Stimulated activated CD4-positive, alpha-beta T cell treated with anti-CD3 and anti-CD28 coated beads, Interleukin-15, amount 100 ng/mL, for 1 hour (primary cell): ENCODE measurements at places on chromosomes 7 and 10.

- DNase-seq = no peak
These were observed 22.7 kb upstream of the AGFG2 start for GRCh38 chr7:100516135-100516812.

GRCh38 chr7:47709451-47709850 lies 127.5 kb upstream of the TNS3 start:
- DNase-seq = no peak

DNA sequence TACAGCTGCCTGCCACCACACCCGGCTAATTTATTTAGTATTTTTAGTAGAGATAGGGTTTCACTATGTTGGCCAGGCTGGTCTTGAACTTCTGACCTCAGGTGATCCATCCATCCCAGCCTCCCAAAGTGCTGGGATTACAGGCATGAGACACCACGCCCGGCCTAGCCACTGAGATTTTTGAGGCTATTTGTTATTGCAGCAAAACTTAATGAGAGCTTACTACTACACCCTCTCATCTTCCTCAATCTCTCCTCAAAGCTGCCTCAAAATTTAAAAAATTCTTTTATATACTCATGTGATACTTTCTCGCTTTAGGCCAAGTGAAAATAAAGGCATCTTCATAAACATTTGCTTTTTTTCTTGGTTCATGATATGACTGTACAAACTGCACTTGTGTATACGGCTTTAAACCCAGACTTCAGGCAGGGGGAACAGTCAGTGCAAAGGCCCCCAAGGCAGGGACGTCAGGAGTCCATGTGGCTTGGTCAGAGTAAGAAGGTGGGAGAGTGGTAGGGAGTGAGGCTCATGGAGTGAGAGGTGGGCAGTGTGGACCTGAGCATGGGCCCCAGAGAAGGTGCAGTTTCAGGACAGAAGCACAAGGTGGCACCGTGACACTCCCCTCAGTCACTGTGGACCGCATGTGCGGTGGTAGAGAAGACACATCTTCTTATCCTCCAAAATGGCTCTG lies 55.5 kb downstream of the SYPL1 start:
- DNase-seq = peak; percentile 46

DNA sequence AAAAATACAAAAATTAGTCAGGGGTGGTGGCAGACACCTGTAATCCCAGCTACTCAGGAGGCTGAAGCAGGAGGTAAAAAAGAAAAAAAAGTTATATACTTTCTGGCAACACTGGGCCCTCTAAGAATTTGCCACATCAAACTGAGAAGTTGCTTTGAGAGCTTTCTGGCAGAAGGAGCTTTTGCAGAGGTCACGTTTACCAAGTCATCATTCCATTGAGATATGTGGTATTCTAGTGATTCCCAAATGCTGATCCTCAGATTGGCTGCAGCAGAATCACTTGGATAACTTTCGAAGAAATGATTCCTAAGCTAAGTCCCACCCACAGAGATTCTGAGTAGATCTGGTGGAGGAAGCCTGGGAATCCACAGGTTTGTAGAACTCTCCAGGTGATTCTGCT lies 80.5 kb downstream of the ADAM22 start:
- DNase-seq = no peak

- DNase-seq = no peak
These were observed 145.7 kb downstream of the RNLS start for GRCh38 chr10:88437411-88437810.

DNA sequence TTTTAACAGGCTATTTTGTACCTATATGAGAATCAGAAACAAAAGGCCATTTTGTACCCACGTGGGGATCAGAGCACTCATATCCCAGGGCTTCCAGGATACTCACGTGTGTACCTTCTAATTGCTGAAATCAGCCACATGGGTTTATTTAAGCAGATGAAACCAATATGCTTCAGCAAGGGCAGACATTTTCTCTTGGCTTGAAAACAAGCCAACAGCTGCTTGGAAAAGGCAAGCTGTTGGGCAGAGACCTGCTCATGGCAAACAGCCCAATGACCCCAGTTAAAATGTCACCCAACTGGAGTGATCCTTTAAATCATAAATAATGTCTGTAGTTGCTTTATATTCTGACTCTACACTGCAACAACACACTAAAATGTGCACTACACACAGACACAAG lies 26.5 kb upstream of the TOMM7 start:
- no peak for DNase-seq

DNA sequence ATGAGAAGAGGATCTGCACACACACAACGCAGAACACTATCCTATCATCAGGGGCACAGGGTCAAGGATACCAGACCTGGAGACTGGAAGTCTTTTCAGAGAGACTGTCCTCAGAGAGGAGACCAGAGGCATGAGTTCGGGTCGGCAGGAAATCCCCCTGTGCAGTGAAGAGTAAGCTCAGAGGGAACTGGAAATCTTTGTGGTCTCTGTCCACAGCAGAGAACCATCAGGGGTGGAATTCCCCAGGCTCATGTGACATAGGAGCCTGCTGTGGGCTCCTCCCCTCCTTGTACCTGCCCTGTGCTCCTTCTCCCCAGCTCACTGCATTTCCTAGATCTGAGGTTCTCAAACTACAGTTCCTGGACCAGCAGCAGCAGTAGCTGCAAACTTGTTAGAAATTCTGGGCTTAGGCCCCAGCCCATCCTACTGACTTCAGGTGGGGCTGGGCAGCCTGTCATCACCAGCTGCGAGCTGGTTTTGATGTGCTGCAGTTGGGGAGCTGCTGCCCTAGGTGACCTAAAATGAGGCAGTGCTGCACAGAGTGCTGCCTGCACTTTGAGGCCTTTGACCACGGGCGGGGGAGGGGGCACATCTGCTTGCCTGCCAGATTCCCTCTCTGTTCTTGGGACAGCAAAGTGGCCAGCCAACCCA lies 2.4 kb downstream of the ZMIZ2 start:
- peak; percentile 20 for DNase-seq

DNA sequence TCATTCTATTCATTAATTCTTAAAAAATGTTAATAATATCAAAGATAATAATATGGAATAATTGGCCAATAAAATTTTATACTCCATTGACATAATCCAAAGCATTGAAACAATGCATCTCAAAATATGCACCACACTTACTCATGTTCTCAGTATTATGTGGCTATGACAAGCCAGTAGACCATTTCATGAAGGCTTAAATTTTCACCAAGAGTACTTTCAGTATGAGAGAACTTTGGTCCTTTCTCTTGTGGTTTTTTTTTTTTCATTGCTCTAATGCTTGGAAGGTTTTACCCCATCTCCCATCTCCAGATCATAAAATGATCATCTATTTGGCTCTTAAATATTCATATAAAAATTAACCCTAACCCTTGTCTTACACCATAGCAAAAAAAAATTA lies 45.5 kb upstream of the TMEM140 start:
- DNase-seq = no peak

- no peak for DNase-seq
These were observed 443 bp downstream of the RNF32 start for GRCh38 chr7:156640949-156641485.

- no peak for DNase-seq
These were observed 1469.5 kb upstream of the CELF2 start for GRCh38 chr10:9547936-9548904.

GRCh38 chr7:106243893-106244292 lies 40.9 kb downstream of the NAMPT start:
- DNase-seq = no peak

- DNase-seq = no peak
These were observed 54.1 kb upstream of the NXPH1 start for GRCh38 chr7:8379264-8379663.

DNA sequence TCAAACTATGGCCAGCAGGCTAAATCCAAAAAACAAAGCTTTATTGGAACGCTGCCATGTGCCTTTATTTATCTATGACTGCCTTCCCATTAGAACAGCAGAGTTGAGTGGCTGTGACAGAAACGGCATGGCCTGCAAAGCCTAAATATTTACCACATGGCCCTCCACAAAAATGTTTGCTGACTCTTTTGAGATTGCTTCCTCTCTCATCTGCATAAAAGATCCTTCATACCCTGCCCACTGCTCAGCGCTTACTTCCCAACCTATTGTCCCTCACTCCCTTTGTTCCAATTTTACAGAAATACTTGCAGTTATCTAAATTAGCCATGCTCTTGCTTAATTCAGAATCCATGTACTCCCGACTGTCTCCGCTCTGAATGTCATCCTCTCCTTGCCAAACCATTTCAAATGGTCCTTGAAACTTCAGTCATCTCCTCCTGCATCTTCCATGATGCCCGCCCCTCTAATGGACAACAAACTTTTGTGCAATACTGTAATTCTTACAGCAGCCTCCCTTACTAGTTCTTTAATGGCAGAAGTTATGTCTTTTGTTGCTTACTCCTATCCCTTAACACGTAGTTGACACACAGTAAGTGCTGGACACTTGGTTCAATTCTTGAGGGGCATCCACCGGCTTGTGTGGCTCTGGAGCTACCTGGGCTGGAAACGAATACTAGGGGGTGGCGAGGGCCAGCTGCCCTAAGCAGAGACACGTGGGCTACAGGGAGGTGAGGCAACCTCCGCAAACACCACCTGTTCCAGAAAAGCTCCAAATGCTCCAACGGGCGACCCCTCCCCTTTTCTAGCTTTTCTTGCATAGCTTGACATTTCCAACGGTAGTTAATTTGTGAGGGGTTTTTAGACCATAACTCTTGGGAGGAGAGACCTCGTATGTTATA lies 832 bp downstream of the XRCC2 start:
- no peak for DNase-seq

GRCh38 chr7:151168003-151168786 lies 701 bp upstream of the GBX1 start:
- DNase-seq = peak; percentile 26

GRCh38 chr7:2608921-2609411 lies 22.8 kb upstream of the TTYH3 start:
- DNase-seq = no peak

GRCh38 chr10:132921086-132921485 lies 21.3 kb downstream of the CFAP46 start:
- DNase-seq = no peak

- DNase-seq = no peak
These were observed 54.7 kb upstream of the DNAJC1 start for GRCh38 chr10:22058201-22058600.

DNA sequence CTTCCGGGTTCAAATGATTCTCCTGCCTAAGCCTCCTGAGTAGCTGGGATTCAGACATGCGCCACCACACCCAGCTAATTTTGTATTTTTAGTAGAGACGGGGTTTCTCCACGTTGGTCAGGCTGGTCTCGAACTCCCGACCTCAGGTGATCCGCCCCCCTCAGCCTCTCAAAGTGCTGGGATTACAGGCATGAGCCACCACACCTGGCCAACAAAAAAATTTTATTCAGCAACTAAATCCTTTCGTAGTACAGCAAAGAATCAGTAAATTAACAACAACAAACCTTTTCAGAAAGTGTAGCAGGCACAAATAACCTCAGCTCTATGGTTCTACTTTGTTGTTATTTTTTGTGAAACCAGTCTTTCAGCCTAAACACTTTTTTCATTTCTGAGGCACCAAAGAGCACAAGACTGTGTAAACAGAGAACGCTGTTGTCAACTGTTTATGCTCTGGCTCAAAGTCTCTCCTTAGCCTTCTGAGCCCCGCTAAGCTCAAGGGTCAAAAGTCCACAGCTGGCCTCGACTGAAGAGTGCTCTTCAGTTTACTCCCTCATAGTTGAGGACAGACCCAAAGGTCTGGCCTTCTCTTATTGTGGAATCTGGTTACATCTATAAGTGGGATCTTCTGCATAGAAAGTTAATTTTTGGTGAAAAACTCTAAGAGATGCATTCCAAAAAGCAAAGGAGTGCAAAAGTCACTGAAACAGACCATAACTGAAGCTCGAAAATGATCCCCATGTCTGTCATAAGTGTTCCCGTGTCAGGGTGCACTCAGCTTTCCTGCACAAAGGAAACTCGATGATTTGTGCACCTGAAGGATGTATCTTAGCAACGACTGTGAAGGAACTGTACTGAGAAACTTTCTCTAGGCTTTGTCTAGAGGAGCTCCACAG lies 24.6 kb upstream of the DDX50 start:
- no peak for DNase-seq

- no peak for DNase-seq
These were observed 12.6 kb downstream of the CPA2 start for GRCh38 chr7:130279286-130279685.

DNA sequence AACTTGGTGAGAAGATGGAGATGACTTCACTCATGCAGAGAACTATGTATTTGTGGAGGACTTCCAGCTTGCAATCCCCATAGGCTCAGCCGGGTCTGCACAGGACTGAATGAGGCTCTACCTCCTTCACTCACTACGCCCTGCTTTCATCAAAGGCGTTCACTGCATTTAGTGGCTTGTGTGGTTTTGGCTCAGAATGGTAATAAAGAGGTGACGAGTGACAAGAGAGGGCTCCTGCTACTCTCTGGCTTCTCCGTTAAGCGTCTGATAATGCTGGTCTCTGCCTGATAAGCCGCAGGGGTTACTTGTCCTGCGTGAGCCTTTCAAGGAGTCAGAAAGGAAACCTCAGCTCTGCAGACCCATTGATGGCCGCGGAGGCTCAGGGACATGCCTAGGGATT lies 343.4 kb downstream of the PRPF18 start:
- no peak for DNase-seq

DNA sequence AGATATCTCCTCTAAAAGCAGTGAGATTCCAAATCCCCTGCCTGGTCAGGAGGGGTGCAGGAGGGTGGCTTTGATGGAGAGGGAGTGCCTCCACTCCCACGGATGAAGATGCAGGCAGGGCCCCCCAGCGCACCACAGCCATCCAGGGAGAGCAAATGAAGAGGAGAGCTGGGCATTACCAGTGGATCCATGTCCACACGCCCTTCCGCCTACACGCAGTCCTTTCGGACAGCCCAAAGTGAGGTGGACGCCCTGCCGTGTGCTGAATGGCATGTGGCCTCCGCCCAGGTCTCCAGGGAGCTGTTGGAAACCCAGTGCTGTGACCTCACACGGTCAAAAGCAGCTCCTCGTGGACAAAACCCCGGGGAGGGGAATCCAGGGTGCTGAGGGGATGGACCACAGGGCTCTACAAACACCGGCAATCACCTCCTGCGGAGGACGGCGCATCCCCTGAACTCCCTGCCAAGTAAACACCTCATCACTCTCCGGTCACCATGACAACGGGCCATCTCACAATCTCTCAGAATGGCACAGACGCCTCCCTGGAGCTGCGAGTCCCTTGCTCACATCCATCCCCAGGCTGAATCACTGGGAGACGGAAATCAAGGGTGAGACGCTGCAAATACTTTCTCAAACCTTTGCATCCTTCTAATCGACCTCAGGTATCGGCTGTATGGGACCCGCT lies 35.0 kb upstream of the DNAAF5 start:
- DNase-seq = no peak

DNA sequence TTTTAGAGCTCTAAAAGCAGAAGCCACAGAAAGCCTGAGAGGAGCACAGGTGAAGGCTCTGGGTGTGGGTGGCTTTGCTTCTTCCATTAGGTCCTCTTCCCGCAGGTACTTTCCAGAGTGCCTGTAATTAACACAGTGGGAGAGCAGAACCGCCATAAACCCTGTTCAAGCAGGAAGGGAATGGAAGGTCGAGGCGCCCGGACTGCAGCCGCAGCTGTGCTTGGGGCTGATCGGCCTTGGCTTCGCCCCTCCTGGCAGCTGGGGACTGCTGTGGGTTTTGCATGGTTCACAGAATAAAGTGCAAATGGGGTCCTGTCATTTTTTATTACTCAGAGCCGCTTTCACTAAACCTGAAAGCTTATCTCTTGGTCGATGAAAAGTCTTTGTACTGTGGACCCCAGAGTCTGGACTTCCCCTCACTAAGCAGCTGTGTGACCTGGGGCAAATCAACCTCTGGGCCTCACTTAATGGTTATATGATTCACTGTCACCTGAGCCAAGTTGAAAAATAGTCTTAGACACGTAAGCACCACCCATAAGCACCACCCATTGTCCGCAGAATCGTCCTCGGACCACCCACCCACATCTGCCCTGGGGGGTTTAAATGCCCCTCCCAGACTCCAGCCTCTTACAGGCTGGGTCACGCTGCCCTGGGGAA lies 100.9 kb downstream of the XRCC2 start:
- DNase-seq = no peak

GRCh38 chr10:87596351-87596750 lies 63.3 kb upstream of the PAPSS2 start:
- DNase-seq = no peak
